ENCODE measurements at places on chromosomes 12 and 14.
A peak's percentile ranks its signal among the peaks of the same experiment; 100 is the strongest.

GRCh38 chr14:46404865-46405811, 246.4 kb downstream of the RPL10L start:
- no peak for DNase-seq

DNA sequence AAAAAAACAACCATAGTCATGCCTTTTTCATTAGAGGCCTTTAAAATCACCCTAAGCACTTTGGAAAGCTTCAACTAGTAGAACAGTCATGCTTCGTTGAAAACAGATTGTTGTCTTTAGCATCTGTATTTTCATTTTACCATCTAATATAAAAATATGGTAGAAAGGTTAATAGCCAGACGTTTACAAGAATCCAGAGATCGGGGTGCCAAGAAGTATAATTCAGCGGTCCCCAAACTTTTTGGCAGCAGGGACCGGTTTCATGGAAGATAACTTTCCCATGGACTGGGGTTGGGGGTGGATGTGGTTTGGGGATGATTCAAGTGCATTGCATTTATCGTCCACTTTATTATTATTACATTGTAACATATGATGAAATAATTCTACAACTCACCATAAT, 138.4 kb downstream of the GLT1D1 start:
- no peak for DNase-seq

DNA sequence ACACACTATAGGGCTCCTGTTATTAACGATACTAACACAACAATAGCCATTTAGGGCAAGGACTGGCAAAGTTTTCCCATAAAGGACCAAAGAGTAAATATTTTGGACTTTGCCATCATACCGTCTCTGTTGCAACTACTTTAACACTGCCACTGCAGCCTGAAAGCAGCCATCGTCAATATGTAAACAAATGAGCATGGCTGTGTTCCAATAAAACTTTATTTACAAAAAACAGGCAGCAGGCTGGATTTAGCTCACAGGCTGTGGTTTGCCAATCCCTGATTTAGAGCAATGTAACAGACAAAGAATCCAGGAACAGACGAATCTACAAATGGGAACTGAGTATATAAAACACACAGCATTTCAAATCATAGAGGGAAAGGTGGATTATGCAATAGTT, 84.1 kb downstream of the FRMD6 start:
- no peak for DNase-seq

- no peak for DNase-seq
Observed at GRCh38 chr14:89810101-89810500, 144.4 kb downstream of the EFCAB11 start.

DNA sequence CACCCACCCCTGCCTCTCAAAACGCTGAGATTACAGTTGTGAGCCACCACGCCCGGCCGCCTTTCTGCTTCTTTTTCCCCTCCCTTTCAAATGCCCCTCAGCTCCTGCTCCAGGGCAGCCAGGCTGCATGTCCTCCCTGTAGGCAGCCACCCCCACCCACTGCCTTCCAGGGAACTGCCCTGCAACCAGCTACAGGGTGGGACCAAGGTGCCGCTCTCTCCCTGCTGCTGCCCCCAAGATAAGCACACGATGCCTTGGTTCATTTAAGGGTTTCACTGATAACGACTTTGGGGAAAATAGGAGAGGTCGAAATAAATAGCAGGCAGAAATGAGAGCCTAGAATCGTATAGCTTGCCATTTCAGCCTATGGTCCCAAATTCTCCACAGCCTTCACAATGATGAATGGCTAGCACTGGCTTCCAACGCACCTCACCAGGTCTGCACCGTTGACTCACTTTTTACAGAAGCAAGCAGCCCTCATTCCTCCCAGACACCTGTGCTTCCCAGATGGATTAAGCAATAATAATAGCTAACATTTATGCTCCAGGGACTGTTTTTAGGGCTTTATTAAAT, 40.7 kb downstream of the ATG14 start:
- no peak for DNase-seq

DNA sequence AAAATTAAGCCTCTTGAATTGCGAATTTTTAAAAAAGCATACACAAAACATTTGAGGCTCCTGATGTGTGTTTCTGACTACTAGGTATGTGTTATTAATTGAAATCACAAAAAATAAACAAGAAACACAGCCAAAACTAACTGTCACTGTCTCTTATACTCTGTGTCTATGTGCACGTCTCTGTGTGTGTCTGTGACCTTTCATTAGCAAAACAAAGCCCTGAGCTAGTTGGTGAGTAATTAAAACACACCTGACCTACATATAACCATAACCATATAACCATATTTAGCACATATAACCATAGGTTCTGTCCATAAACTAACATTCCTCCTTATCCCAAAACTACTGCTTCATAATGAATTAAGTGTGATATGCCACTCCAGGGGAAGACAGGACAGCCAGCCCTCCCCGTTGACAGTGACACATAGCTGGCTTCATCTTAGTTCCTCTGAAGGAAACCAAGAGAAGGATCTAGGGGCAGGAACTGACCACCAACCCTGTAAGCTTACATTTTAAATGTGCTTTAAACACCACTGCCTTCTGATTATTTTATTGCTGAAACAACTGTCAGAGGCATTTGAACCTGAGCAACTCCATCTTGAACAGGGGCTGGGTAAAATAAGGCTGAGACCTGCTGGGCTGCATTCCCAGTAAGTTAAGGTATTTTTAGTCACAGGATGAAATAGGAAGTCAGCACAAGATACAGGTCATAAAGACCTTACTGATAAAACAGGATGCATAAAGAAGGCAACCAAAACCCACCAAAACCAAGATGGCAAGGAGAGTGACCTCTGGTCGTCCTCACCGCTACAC, 106.7 kb downstream of the PPP2R5E start:
- DNase-seq, result no peak

GRCh38 chr12:59973515-59973914, 377.7 kb downstream of the SLC16A7 start:
- DNase-seq, result no peak

- no peak for DNase-seq
Observed at GRCh38 chr14:106831322-106831720, 1304.9 kb downstream of the TMEM121 start.

GRCh38 chr14:77400216-77400615, 23.0 kb downstream of the SAMD15 start:
- DNase-seq, result no peak

- no peak for DNase-seq
Observed at GRCh38 chr12:15543347-15543746, 221.0 kb downstream of the PTPRO start.

DNA sequence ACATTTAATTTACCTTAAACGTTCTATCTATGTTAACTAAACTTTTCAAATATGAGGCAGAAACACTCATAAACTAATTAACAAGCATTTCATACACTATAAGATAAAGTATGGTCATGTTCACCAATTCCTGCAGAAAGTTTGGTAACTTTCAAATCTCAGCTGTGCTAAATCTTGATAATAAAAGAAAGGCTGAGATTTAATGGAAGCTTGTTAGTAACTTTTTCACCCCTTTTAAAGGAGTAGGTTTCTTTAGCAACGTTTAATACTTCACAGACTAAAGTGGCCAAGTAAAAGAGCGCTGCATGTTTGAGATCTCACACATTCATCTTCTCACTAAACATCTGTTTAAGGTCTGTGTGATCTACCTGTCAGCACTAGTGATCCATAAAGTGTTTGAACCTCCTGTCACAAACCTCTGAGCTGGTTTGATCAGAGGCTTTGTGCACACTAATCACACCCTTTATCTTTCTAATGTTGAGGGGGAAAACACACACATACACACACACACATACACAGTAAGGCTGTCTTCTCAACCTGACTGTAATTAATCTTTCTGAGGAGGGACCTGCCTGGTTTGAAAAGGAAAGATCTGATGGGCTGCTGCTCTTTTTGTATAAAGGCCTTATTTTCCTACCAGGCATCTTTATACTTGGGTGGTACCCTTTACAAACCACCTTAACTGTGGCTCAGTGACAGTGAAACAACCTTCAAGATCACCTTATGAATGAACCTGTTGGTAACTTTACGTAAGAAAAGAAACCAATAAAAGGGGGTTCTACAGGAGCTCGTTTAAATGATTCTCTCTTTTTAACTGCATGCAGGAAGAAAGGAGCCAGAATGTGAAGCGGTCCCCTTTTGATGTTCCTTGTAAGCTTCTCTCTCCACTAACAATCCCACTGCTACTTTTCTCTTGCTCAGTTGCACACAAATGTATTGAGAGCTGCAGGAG, 244.2 kb downstream of the SOX5 start:
- DNase-seq, result no peak

- no peak for DNase-seq
Observed at GRCh38 chr12:88418856-88419497, 161.3 kb downstream of the KITLG start.

DNA sequence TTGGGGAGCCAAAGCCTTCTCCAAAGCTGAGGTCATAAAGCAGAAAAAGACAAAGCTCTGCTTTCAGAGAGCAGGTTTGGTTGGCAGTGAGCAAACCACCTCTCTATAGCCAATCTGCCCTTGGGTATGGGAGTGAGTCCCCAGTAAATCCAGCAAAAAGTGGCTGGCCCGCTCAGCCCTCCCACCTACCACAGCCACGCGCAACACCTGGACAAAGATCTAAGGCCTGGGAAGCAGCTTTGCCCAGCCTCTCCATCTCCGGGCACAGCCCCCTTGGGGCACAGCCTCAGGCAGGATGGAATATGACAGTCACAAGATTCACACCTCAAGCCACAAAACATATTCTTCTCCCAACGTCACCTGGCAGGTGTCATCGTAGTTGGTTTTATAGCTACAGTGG, 211.7 kb upstream of the EEA1 start:
- no peak for DNase-seq

DNA sequence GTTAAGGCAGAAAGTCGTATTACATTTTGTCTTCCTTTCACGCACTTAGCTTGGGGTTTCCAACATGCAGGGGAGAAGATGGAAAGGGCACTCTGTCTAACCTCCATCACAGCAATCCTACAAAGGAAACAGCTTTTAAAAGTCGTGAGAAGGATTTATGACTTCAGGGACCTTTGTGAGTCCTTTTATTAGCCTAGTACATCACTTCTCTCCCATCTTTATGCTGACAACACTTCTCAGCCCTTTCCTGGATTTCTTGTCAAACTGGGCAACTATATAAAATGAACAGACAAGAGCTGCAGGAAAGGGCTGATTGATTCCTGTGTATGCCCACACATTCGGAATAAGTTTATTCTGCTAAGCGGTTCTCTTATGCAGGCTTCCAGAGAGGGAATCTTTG, 159.0 kb downstream of the DERA start:
- DNase-seq, result no peak

DNA sequence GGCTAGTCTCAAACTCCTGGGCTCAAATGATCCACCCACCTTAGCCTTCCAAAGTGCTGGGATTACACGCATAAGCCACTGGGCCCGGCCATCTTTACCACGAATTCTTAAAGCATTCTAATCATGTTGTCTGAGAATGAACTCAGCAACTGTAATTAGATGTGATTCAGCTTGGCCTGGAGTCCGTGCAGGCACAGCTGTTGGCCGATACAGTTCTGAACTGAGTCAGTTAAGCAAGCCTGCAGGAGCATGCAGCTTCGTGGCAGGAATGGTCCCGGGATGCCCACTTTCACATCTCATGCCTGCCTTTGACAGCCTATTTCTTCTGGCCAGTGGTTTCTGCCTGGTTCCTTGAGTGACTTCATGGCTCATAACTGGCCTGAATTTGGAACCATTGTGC, 194.1 kb downstream of the ANO6 start:
- DNase-seq, result no peak

DNA sequence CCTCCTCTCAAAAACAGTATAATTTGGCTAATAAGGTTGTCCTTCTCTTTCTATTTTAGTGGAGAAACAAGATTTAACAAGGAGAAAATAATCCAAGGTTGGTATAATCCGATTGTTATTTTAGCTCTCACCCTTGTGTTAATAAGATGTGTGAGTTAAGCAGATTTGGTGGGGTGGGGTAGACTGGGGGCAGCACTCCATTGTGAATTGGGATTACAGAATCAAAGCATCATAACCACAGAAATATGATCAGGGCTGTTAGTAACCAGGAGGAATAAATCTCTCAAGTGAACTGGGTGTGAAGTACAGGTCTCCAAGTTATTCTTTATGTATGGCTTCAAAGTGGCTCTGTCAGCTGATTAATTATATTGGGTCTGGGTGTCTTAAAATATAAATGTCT, 10.2 kb downstream of the TIGAR start:
- no peak for DNase-seq

DNA sequence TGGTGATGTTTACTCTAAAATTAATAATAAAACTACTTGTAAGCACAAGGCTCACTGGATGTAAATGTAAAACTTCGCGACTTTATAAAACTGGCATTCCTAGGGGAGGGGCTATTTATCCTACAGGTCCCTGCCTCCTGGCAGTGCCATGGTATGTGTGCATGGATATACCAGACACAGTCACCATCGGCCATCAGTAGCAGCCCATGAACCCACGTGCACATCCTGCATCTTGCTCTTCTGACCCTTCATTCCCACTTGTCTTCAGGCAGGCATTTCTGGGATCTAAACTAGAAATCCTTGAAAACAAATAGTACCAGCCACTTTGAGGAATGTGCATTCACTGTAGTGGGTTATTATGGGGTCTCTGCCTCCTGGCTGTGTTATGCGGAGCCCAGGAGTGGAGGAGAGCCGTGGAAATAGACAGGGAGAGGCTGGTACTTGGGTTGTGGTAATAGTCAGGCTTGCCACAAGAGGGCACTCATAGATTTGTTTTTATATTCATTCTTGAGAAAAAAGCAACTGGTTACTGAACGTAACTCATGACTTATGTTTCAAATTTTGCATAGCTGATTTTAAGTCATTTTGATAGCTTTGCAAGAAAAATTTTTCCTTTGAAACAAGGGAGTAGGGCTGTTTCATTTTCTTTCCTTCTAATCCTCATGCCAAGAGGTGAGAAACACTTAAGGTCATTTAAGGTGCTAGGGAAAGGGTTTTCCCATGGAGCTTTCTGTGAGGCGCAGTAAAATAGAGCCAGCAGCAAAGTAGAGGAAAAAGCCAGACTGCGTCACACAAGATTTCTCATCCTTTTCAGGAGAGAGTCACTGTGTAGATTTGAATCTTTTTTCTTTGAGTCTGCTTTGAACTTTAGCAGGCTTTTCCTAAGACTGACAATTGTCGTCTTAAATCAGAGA, 17.4 kb upstream of the GALNT16 start:
- DNase-seq, result peak; percentile 13

DNA sequence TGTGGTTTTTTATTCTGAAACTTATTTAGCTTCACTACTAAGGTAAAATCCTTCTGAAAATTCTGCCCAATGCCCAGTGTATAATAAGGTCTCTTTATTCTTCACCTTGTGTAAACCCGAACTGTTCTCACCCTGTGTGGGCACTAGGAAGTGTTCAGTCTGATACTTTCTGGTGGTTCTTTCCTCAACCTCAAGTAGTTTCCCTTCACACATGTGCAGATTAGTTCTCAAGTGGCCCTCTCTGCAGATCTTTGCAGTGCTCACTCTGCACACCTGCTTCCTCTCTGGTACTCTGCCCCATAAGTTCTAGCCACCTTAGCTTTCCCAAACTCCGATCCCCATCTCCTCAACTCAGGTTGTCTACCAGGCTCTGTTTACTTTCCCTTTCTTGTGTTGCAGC, 61.6 kb downstream of the RAD51B start:
- peak; percentile 81 for DNase-seq

DNA sequence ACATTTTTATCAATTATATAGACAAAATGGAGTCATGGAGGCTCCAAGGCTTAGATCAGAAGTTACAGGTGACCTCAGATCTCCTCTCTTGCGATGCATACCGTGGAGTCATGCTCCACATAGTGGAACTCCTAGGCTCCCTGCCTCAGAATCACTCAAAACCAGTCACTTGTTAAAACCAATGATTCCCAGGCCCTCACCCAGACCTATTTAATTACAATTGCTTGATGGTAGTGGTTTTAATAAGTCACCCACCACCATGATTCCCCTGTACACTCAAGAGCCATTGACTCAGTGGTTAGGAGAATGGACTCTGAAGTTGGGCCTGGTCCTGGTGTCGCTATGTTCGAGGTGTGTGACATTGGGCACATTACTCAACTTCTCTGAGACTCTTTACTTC, 26.9 kb downstream of the IFNG-AS1 start:
- no peak for DNase-seq
